ENCODE measurements at places on chromosomes 7 and 10.

DNA sequence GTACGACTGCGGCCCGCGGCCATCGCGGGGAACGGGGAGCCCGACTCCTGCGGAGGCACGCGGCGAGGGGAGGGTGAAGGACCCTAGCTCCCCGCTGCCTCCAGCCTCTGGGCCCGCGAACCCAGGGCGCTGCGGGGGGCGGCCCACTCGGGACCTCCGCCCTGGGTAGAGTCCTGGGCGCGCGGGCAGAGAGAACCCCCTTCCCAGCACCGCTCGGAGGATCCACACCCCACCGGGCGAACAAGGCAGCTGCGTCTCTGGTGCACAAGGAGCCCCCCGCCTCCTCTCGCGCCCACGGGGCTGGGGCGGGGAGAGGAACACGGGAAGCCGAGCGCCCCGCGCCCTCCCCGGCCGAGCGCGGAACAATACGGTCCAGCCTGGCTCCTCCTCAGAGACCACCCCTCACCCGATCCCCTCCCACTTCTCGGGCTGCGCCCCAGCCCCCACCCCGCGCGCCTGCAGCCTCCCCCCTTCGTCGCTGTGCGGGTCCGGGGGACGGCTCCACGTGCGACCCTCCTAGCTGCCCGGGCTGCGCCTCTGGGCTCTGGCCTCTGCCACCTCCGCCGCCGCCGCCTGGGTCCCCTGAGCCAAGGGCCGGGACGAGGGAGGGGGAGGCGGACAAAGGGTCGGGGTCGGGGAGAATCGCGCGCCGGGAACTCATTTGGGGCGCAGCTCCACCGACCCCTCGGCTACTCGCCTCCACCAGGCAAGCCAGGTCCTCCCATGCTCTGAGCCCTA is at the start of gene WDR86:
Gene WDR86 (minus strand): TSS at position 372 of the 738 bp plus-strand sequence. CDS start 449 bp downstream, outside the sequence.
- DNase-seq = no peak

GRCh38 chr10:1166101-1166827 is 110.1 kb downstream of the WDR37 start:
- no peak for DNase-seq

GRCh38 chr10:132507956-132508490 is 29.6 kb upstream of the INPP5A start:
- no peak for DNase-seq

DNA sequence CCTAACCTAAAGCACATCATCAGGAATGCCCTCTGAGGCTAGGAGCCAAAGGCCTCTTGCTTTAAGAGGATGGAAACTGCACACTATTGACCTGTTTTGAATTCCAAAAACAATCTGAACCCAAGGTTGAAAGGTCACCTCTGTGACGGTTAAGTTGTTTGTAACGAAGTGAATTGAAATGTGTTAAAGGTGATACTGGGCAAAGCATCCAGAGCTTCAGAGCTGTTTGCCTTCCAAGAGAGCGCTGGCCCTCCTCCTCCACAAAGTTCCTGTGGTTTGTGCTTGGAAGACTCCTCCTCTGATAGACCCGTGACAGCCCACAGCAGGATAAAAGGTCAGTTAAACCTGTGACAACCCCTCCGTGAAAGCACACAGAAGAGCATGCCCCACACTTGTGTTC is 133.7 kb upstream of the CTTNBP2 start:
- no peak for DNase-seq

DNA sequence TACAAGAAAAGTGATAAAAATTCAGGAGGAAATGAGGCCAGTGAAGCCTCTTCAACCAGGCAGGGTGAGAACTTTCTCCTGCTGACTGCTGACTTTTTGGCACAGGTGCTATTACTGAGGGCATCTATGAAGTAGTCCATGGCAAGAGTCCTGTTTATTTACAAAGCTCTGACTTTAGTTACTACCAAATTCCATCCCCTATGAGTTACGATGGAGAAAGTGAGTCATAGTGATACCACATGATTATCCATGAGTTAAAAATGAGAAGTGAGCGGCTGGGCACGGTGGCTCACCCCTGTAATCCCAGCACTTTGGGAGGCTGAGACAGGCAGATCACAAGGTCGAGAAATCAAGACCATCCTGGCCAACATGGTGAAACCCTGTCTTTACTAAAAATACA is 19.9 kb downstream of the CCDC3 start:
- DNase-seq = no peak

GRCh38 chr10:24912215-24912614 is 40.2 kb downstream of the PRTFDC1 start:
- no peak for DNase-seq

DNA sequence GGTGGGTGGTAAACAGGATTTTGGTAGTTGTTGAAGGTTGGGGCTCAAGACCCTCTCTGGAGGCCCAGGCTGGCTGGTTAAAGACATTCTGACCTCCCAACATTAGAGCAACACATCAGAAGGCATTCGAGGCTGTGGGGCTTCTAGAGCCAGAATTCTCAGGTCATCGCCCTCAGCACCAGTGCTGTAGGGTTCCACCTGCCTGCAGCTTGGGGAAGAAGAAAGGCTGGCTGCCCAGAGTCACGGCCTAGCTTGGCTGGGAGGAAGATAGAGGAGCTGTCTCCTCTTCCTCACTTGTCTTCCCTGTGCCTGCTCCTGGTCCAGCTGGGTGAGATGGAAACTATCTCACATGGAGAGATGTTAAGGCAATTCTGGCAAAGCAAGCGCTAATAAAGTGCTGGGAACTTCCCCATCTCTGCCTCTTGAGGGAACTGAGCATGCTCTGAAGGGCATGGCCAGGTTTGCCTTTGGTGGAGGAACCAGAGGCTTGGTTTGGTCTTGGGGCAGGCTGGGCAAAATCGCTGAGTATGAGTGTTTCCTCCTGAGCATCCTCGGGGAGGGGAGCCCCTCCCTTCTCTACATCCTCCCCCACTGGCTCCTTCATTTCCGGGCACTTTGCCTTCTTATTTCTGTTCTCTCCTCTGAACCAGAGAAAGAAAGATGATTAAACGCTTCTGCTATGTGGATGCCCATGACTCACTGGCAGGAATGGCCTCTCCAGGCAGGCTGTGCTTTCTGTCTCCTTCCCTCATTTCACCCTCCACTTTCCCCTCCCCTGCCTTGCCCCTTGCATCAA is 509.0 kb upstream of the PODXL start:
- peak; percentile 27 for DNase-seq

DNA sequence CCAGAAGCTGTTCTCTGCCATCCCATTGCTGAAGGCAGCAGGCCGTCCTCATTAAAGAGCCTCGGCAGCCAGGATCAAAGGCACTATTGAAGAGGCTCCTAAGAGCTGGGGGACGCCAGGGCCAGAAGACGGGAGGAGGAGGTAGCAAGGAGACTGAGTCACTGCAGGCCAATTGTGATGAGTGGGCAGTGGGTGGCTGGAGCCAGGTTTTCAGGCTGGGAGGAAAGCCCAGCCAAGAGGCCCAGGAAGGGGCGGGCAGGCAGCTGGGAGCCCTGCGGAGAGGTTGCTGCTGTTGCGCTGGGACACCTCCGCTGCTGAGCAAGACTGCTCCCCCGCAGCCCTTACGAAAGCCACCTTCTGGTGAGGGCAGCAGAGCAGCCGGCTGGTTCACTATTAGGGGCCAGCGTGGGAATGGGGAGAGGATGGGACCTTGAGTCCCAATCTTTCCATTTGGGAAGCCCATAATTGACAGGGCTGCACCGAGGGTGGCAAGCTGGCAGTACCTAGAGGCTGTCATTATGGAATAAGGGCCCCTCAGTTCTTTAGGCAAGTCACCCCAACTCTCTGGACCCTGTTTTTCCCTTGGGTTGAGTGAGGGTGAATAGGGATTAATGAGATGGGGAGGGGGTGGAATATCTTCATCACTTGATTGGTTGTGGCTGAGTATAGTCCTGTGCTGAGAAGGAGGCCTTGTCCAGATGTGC is 48.4 kb downstream of the UNC5B start:
- DNase-seq = no peak

DNA sequence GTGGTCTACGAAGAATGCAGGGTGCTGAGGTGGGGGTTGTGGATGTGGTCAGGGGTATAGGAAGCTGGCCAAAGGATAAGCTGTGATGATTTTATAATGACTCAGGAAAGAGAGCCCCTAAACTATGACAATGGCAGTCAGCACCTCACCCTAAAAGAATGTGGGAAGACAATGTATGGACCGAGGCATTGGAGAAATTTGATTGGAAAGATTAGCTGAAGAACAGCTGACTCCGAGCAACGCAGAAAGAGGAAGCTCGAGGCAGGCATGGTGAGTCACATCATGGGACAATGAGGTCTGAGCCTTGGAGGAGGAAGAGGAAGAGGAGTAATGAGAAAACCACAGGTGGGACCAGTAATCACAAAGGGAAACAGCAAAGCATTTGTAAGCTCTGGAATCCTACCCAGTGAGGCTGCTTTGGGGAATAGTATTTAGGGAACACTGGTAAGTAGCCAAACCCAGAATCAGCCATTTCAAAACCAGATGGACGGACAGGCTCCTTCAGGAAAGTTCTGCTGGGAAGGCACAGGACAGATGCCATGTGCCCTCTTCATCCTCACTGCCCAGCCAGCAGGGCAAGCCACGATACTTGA is 295.4 kb downstream of the PRPF18 start:
- DNase-seq = no peak

DNA sequence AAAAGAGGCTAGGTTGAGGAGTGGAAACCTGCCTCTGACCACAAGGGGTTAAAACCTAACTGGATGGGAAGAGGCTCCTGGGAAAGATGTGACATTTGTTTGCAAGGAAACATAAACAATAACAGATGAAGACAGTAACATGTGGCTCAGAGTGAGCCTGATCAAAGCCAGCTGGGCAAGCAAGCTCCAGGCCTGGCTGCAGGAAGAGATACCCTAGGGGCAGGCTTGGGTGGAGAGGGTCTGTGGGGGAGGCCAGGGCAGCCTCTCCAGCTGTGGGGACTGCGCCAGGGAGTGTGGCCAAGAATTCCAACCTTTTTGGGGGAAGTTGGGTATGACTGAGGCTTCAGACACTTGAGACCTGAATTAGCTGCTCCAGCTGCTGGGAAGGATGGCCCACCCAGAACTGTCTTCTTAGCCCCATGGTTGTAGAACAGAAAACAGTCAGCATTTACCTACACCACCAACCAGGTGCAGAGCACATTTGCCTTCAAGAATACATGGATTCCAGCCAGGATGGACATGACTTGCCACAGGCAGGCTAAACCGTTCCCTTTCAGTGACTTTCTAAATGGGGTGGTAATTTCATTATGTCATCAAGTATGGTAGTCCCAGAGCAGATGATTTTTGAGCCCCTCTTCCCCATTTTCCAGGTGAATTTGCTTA is 10.4 kb upstream of the FAM170B start:
- DNase-seq = no peak

DNA sequence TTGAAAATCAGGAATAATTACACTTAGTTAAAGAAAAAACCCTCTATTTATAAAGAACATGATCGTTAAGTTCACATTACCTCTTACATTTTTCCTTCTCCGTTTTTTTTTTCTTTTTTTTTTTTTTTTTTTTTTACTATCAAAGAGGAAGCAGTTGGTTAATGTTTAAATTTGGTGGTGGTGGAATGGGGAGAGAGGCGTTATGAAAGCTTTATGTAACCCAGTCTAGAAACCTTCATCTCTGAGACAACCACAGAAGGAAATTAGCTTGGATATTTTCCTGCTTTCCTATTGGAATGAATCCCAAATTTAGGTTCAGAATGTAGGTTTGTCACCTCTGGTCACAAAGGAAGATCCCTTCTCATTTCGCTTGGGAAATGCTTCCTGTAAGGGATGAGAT is 31.5 kb upstream of the LHFPL3 start:
- no peak for DNase-seq

DNA sequence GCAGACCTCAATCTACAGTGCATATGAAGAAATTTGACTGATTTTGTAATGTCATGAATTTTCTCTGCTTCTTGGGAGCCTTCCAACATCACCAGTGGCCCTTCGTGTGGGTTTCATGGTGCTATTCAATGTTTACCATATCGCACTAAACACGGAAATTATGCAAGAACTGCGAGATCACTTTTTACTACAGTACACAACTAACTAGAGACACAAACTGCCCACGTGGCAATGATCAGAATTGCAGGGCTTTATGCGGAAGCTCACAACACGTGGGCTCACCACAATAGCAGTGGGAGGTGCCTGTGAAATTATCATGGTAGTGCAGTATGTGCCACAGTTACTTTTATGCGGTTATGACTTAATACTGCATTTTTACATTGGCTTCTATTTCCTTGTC is 449.7 kb upstream of the KLF6 start:
- no peak for DNase-seq

DNA sequence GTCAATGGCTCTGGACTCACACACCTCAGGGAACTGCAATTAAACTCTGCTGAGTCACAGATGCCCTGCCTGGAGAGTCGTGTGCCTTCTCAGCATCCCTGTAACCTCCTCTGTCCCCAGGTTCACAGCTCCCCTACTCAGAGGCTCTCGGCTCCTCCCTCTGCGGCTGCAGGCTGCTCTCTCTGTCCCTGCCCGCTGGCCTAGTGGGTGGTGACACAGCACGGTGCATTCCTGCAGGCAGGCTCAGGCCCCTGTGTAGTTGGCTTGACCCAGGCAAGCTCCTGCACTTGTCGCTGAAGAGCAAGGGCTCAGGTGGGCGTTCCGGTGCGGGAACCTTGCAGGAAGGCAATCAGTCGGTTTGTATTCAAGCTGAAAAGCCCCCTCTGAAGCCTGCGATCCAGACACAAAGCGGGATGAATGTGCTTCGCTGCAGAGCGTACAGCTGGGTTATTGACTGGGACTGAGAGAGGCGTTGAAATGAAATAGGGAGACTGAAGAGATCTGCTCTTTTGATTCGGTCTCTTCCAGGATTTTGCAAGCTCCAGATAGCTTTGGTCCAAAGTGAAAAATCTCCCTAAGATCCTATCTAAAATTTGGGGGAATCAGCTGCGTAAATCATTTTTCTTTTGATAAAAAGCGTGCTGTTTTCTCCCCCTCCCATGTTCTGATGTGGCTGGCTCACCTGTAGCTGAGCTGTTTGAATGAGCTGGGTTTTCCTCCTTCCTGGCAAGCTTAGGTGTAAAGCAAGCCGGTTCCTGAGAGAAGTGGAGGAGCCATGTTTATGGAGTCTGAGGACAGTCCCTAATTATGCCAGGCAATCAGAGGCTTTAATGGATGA is 208.7 kb upstream of the PHYHIPL start:
- DNase-seq = no peak

- DNase-seq = no peak
Measured at GRCh38 chr7:140249036-140249806, 72.4 kb upstream of the KDM7A start.

- peak; percentile 54 for DNase-seq
Measured at GRCh38 chr10:103895411-103896186, 22.4 kb downstream of the STN1 start.

GRCh38 chr10:4981722-4982471 is 18.7 kb downstream of the AKR1C1 start:
- no peak for DNase-seq

DNA sequence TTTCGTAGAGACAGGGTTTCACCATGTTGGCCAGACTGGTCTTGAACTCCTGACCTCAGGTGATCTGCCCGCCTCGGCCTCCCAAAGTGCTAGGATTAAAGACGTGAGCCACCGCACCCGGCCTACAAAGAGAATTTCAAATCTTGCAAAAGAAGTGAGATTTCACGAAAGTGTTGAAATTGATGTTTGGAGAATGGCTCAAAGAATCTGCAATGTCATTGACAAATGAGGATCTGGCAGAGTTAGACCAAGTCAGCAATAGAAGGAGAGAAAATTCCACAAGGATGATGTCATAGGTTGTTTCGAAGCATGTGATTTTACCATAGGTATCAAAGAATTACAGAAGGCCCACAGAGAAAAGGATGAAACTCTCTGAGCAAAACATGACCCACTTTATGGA is 71.7 kb downstream of the LYZL2 start:
- no peak for DNase-seq

Measured in NCI-H446 (cell line).